ENCODE measurements at places on chromosomes 7 and 10.

GRCh38 chr10:45438466-45439090 lies 64.6 kb downstream of the ALOX5 start:
- no peak for DNase-seq

DNA sequence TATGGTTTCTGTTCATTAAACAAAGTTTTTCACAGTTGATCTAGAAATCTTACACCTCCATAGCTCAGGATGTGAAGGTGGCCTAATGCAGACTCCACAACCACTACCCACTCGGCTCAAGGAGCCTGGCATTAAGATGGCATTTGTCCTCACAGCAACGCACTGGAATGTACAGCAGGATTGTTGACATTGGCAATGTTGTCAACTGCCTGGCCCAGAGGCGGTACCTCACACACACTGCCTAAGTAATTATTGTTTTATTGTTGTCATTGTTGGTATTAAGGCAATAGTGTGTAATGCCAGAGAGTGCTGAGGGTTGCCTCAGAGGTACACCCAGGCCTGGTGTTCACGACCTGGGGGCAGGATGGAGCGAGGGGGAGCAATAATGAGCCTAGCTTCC lies 38.3 kb downstream of the LRRC18 start:
- no peak for DNase-seq

GRCh38 chr7:30896783-30897637 lies 14.6 kb upstream of the AQP1 start:
- peak; percentile 62 for DNase-seq

GRCh38 chr7:143216151-143216550 lies 5.7 kb upstream of the TAS2R40 start:
- no peak for DNase-seq

GRCh38 chr7:40220421-40220911 lies 85.7 kb downstream of the SUGCT start:
- no peak for DNase-seq

GRCh38 chr7:25669281-25669781 lies 441.0 kb upstream of the NPVF start:
- no peak for DNase-seq

- peak; percentile 89 for DNase-seq
These were observed at the start of gene SHTN1 for GRCh38 chr10:117005026-117005526. Gene SHTN1, minus strand, starts transcription at chr10:117005187. Its CDS starts 108 bp downstream, at chr10:117005079.

- no peak for DNase-seq
These were observed 168.9 kb upstream of the SH2B2 start for GRCh38 chr7:102117743-102118142.

GRCh38 chr10:122286867-122287266 lies 15.8 kb downstream of the BTBD16 start:
- DNase-seq: no peak

GRCh38 chr10:78357141-78358063 lies 323.7 kb downstream of the RPS24 start:
- no peak for DNase-seq

GRCh38 chr10:1183701-1184100 lies 127.5 kb downstream of the WDR37 start:
- DNase-seq: no peak

GRCh38 chr10:4804465-4804864 lies 21.5 kb upstream of the AKR1E2 start:
- no peak for DNase-seq

DNA sequence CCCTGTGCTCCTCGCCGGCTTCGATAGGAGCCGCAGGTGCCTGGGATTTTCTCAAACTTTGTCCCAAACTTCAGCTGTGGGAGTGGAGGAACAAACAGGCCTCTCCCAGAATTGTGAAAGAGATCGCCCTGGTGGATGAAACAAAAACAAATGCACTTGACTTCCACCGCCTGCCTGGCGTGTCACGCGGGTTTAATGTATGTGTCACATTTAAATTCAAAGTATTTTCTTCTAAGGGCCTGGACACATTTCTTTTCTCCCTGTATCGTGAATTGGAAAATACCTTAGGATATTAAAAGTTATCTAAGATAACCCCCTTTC lies 694 bp upstream of the WASL start:
- no peak for DNase-seq

DNA sequence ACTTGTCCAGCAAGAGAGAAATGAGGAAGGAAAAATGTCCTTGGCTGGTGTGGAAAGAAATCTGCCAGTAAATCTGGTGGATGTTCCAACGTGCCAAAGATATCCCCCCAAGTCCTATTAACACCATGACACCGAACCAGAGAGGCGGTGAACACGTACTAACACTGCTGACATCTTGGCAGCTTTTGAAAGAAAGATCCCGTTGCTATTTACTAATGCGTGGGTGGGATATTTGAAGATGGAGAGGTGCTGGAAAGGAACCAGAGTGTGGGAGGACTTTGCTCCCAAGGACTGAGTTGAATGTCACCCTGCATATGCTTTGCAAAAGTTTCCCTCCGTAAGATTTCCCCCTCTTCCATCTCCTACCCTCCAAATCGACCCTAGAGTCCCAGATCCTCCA lies 7.9 kb downstream of the CCDC3 start:
- DNase-seq: no peak

- DNase-seq: no peak
These were observed 98.9 kb upstream of the KIF5B start for GRCh38 chr10:32155075-32155516.

DNA sequence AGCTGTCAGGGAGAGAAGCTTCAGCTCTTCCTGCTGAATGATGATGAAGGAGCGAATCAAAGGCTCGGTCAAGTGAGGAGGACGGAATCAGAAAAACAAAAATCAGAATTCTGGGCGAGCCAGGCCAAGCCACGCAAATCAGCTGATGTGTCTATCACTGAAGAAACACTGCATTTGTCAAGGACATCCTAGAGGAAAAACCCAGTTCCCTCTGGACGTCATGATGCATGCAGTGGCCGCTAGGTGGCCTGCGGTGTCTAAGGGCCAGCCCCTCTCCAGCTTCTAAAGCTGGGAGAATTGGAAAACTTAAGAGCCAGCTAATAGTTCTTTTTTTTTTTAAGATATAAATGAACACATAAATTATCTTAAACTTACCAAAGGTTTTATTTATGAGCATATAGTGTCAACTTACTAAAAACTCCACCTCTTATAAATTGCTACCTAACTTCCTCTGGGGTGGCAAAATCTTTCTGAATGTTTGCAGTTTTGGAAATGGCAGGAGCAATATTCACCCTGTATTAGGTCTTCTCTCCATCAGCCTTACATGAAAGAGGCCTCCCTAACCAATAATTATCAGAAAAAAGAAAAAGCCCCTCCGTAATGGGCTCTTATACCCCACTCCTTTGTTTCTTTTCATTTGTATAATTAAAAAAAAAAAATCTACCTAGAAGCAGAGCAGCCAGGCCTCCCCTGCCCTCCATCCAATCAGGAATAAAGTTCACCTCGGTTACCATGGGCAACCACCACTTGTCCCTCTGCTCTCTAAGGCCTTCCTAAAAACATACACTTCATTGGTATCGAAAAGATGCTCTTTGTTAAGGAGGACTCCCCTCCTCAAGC lies 186.8 kb downstream of the USP6NL start:
- peak; percentile 56 for DNase-seq

DNA sequence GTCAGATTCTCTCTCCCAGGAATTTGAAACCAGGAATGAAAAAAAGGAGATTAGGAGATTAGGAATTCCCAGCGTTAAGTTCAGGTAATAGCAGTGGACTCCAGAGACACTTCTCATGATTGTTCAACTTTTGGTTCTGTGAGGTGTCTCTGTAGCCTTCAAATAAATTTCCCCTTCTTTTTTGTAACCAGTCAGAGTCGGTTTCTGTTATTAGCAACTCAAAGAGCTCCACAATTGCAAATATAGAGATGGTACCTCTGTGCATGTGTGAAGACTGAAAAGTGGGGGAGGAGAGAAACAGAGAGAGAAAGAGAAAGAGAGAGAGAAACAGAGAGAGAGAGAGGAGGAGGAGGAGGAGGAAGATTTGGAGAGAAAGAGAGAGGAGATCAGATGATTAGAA lies 112.8 kb upstream of the STEAP1B start:
- DNase-seq: no peak

- no peak for DNase-seq
These were observed 123.9 kb downstream of the DOCK4 start for GRCh38 chr7:112082306-112082705.

GRCh38 chr10:20919481-20919880 lies 22.4 kb upstream of the NEBL start:
- DNase-seq: no peak

GRCh38 chr10:46228563-46229071 lies 58.2 kb upstream of the ANTXRL start:
- peak; percentile 73 for DNase-seq

DNA sequence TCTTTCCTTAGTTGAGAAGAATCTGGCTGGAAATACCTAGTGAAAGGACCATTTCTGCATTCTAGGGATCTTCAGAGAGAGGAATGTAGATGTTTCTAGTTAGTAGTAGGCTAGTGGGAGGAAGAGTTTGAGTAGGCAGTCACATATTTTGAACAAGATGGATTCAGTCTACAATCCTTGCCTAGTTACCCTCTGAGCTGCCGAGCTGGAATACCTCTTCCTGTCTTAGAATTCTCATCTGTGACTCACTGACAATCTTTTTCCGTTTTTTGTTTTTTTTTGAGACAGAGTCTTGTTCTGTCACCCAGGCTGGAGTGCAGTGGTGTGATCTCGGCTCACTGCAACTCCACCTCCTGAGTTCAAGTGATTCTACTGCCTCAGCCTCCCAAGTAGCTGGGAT lies 30.7 kb upstream of the PLPP4 start:
- no peak for DNase-seq

- no peak for DNase-seq
These were observed 294.8 kb upstream of the DGKB start for GRCh38 chr7:15197042-15197977.

- DNase-seq: no peak
These were observed 144.1 kb downstream of the DLG5 start for GRCh38 chr10:77782328-77783061.

DNA sequence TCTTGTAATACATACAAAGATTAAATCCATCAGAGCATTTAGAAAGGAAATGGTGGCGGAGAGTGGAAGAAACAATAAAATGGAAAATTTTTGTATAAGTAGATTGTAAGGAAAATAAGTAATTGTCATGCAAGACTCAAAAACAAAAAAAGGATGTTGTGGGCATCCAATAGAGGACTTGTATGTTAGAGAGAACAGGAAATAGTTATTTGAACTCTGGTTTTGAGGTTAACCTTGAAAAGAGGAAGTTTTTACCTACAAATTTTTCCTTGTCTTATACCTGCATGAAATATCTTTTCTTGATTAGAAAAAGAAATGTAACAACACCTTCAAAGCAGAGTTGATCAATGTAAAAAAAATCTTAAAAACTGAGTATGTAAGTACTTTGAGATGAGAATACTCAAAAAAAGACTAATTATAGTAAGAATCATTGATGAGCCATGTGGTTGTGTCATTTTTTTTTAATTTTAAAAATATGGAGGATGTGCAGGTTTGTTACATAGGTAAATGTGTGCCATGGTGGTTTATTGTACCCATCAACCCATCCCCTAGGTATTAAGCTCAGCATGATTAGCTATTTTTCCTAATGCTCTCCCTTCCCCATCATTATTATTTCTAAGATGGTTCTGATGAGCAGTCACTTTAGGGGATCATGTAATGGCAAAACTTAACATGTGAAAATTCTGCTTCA lies 11.9 kb downstream of the TMEM106B start:
- DNase-seq: no peak

- DNase-seq: no peak
These were observed 239.2 kb downstream of the PARD3 start for GRCh38 chr10:34575882-34576281.

GRCh38 chr10:9076066-9076465 lies 1021.6 kb downstream of the GATA3 start:
- DNase-seq: no peak

All from NCI-H526 (cell line).